ENCODE measurements at places on chromosomes 1 and 21.

- DNase-seq: no peak
Observed at GRCh38 chr21:36100971-36101641, 31.3 kb downstream of the CBR1 start.

- no peak for DNase-seq
Observed at GRCh38 chr1:89831462-89832120, 10.8 kb downstream of the LRRC8D start.

GRCh38 chr21:38995731-38996130, 187.5 kb downstream of the PSMG1 start:
- no peak for DNase-seq

DNA sequence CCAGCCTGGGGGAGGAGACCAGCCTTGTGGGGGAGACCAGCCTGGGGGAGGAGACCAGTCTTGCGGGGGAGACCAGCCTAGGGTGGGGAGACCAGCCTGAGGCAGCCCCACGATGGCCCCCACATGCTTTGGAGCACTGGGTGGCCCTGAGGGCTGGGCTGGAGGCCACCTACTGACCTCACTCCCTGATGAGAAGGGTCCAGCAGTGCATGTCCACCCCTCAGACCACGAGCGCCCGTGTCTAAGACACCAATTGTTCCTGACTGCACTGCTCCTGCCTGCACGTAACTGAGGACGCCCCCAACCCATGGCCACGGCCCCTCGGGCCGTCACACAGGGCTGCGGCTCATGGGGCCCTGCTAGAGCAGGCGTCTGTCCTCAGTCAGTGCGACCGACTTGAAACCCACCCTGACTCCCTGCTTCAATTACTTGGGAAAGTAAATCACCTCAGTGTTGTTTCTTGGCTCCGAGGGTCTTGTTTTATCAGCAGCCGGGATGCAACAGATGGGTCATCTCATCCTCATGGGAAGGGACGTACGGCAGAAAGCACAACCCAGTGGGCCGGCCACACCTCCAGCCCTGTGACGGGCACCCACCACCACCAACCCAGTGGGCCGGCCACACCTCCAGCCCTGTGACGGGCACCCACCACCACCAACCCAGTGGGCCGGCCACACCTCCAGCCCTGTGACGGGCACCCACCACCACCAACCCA, at the start of gene SPATC1L:
Gene SPATC1L, minus strand, starts transcription at position 550 of the 715 bp plus-strand sequence. CDS start 1,643 bp downstream, outside the sequence.
- DNase-seq: peak; percentile 19

DNA sequence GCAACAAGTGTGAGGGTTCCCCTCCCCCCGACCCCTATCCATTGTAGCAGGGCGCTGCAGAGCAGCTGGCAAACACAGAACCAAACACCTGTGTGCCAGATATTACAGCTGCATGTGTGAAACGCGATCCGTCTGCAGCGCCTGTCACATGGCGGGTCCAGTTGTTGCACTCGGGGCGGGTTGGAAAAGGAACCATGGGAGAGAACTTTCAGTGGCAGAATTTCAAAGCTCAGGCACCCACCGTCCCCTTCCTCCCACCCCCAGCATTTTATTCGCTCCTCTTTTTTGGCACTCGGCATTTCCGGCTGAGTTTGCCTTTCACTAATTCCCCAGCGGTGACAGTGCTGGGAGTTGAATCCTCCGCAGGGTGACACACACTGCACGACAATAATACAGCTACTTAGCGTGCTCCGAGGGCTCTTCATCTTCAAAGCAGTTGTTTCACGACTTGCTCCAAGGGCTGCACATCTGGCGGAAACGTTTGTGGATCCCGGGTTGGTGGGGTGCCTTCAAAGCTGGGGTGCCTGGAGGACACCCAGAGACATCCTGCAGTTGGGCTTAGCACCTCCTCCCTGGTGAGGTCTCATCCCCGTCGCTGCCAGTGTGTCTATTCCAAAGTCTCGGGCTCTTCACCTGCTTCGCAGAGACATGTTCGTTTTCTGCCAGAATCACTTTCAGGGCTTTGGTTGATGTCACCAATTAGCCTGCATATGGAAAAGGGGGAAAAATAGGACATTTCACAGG, 180.7 kb downstream of the ZBTB18 start:
- DNase-seq: no peak

GRCh38 chr1:202616355-202616915, 93.8 kb downstream of the SYT2 start:
- DNase-seq: no peak

DNA sequence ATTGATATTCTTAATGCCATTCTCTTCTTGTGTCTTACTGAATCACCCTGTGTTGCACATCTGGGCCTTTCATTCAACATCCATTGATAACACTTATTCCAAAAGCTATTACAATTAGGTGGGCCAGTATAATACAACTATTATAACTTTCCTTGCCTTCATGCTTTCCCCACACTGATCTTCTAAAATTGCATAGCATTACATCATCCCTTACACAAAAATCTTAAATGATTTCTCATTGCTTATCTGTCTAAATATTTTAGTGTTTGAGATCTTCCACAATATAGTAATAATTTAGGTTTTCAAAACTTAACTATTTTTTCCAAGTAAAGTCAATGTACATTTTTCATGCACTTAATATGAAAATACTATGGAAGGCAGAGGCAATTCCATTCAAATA, 1634.1 kb downstream of the PLA2G4A start:
- no peak for DNase-seq

DNA sequence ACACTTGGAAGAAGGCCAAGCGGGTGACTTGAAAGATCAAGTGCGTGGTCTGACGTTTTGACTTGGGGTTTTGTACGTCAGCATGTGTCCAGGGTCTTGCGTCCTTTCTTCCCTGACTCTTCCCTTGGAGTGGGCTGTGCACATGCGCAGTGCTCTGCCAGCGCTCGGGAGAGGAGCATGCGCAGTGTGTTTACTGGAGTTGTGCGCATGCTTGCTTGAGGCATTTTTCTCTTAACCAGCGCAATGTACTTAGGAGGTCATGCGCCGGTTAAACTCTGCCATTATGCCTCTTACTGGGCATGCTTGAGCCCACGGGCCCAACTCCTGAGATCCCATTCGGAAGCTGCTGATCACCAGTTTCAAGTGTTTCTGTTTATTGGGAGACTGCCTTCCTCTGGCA, 242.5 kb upstream of the AJAP1 start:
- DNase-seq: no peak

- no peak for DNase-seq
Observed at GRCh38 chr1:167064621-167065020, 25.6 kb downstream of the GPA33 start.

DNA sequence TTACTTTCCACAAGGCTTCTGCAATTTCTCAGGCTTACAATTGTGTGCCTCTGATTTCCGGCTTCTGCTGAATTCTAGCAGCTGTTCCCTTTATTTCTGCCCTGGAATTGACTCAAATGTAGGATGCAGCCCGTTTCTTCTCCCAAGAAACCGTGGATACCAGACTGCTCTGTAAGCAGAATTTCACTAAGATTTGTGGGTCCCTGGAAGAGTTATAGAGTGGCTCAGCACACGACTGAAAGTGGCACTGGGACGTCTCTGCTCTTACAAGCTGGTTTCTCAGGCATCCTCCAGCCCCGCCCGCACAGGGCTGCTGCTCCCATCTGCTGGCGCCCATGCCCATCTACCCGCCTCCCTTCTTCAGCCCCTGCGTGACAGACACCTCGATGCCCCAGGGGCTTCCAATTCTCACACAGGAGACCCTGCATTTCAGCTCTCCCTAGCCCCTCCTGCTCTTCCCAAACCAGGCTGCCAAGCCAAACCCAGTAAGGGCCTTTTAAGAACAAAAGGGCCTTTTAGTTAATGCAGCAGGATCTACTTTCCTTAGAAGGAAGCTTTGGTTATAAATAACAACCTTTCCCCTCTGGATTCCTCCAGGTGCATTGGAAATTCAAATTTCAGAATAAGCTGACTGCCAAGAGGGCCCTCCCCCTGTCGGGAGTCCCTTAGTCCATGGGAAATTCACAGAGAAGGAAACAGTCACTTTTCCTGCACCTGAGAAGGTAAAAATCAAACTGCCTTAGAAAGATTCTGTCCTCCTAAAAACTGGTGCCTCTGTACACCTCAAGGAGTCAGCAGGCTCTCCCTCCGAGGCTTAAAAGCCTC, 45.4 kb upstream of the TENT5B start:
- no peak for DNase-seq

DNA sequence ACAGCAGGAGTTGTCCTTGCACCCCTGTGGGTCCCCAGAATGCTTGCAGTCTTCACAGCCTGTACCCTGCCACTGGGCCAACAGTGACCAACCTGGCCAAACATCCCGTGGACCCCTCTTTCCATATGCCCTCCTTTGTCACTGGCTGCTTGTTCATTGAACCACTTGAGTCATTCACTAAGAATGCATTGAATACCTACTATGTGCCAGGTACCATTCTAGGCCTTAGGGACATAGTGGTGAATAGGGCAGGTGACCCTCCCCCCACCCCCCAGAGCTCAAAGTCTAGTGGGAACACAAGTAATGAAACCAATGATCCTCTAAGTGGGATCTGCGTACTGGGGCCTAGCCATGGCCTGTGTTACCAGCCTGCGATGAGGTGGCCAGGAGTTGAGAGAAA, 28.2 kb downstream of the PIGP start:
- no peak for DNase-seq

DNA sequence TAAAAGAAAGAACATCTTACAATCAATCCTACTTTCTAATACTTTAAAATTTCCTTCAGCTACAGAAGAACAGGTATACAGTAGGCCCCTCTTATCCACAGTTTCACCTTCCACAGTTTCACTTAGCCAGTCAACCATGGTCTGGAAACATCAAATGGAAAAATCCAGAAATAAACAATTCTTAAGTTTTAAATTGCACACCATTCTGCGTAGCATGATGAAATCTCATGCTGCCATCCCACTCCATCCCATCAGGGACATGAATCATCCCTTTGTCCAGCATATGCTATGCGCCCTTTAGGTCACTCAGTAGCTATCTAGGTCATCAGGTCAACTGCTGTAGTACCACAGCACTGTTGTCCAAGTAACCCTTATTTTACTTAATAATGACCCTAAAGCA, 67.7 kb downstream of the HSF2BP start:
- DNase-seq: no peak

- DNase-seq: no peak
Observed at GRCh38 chr1:116769994-116770393, 15.8 kb downstream of the CD2 start.

- no peak for DNase-seq
Observed at GRCh38 chr1:7422966-7423365, 348.1 kb upstream of the VAMP3 start.

GRCh38 chr21:32710987-32711386, 16.8 kb downstream of the SYNJ1 start:
- no peak for DNase-seq

GRCh38 chr21:40020651-40021050, 153.4 kb downstream of the PCP4 start:
- DNase-seq: no peak

- no peak for DNase-seq
Observed at GRCh38 chr1:234208351-234208750, 164.9 kb upstream of the COA6 start.

GRCh38 chr1:59057796-59058195, 239.1 kb upstream of the FGGY start:
- DNase-seq: no peak

DNA sequence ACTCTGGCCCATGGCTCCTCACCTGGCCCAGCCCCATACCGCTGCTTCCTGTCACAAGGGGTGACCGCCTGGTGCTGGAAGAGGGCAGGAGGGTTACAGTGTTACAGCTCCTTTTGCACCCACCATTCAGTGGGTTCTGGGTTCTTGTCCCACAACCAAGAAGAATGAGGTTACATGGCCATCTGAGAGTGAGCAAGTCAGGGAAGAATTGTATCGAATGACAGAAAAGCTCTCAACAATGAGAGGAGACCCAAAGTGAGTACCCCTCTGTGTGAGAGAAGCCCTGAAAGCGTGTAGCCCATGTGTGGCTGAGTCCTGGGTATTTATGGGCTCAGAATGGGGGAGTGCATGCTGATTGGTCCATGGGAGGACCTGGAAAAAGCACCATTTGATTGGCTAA, 888.5 kb downstream of the ADGRL2 start:
- DNase-seq: no peak

DNA sequence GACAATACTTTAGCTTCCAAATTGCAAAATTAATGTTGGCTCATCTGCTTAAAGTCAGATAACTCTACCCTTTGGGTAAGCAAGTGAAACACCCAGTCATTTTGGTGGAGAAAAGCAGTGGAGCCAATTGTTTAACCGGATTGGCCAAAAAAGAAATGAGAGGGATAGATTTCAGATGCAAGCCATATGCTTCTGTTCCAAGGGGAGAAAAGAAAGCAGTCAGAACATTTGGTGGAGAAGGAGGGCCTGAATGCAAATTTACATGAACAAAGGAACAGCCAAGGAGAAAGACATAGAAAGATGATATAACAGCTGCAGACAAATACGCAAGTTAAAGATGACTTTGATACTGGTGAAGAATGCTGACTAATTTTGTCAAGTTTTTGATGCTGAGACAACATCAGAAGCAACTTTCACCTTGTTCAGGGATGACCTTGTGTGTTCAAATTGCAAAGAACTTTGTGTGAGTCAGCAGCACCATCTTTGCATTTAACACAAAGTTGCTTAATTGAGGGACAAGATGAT, 173.1 kb downstream of the TGFB2 start:
- no peak for DNase-seq

DNA sequence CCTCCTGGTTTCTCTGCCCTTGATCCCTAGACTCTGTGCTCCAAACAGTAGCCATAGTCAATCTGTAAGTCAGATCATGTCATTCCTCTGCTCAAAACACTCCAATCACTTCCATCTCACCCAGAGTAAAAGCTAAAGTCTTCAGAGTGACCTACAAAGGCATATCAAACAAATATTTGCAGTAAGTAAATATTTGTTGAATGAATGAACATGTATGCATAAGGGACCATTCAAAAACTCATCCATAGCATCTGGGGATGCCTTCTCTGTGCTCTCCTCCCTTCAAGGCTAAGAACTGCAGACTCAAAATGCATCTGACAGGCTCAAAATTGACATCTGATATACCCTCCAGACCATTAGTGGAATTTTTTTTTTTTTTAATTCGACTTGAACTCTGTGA, 18.1 kb upstream of the AK5 start:
- DNase-seq: no peak

DNA sequence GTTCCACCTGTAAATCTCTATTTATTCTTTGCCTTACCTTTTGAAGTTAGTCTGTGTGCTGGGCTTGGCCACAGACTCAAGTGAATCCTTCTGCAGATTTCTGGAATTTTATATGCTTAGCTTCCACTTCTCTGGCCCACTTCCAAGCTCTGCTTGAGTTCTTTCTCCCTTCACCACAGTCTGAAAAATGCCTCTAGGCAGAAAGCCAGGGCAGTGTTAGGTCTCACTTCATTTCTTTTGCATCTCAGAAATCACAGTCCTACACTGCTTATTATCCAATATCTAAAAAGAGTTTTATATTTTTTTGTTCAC, 48.9 kb downstream of the INKA2 start:
- no peak for DNase-seq

GRCh38 chr1:6599141-6599975, 3.3 kb downstream of the KLHL21 start:
- DNase-seq: no peak

GRCh38 chr1:179599623-179600249, 8.1 kb downstream of the TDRD5 start:
- DNase-seq: no peak

Data from stimulated activated CD4-positive, alpha-beta T cell treated with anti-CD3 and anti-CD28 coated beads, Interleukin-12 subunit alpha, Interleukin-12 subunit beta, amount 100 ng/mL, for 48 hours (primary cell).